ENCODE measurements at places on chromosomes 3 and 15.

DNA sequence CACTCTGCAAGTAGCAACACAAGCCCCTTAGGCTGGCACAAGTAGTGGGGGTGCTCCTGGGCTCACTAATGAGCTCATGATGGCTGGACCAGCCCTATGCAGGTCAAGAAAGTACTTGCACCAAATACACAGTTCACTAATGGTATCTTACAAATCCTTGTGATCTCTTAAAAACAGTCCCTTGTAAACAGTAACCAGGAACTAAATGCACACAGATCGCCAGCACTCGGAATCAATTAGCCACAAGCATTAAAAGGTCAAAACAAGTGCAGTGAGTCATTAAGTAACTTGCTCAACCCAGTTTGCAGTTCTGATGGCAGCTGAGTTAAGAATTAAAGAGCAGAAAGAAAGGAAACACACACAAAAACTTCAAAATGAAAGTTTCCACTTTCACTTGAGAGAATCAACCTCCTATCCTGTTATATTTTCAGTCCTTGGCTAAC, 43.2 kb downstream of the ARHGEF3 start:
- peak; percentile 51 for DNase-seq

GRCh38 chr3:57749542-57749941, 6.6 kb upstream of the SLMAP start:
- no peak for DNase-seq

GRCh38 chr3:63864008-63864964, 619 bp downstream of the ATXN7 start:
- DNase-seq: peak; percentile 81

GRCh38 chr3:12135029-12135657, 23.6 kb downstream of the TIMP4 start:
- DNase-seq: peak; percentile 44

DNA sequence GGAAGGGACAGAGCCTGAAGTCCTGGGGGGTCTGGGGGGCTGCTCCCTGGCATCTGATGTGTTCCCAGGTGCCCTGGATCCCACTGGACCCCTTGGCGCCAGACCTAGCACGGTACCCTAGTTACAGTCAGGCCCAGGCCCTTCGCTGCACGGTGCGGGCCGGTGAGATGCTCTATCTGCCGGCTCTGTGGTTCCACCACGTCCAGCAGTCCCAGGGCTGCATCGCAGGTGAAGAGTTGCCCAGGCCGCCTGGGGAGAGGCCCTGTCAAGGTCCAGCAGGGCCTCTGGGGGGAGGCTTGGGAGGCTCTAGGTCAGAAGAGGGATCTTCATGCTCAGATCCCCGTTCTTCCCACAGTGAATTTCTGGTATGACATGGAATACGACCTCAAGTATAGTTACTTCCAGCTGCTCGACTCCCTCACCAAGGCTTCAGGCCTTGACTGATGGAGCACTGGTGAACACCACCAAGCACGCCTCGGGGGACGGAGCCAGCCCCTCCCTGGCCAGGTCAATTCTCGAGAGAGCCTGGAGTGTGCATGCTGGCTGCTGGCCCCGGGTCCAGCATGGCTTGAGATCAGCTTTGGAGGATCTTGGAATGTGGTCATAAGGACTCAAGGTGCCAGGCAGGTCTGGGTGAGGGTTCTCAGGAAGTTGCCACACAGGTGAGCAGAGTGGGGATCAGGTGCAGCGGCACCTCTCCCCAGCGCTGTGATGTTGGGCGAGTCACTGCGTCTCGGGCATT, 1.8 kb upstream of the PLA2G4B start:
- no peak for DNase-seq

GRCh38 chr3:42730294-42730693, 27.7 kb upstream of the HHATL start:
- DNase-seq: no peak

DNA sequence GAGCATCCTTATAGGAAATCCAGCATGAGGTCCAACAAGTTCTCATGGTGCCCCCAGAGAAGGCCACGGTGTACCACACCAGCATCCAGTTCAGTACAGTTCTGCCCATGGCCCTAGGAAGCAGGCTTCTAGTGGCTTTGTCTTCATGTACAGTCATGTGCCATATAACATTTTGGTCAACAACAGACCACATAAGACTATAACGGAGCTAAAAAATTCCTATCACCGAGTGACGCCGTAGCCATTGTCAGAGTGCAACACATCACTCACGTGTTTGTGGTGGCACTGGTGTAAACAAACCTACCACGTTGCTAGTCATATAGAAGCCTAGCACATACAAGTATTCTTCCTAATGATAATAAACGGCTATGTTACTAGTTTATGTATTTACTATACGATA, 209.0 kb downstream of the ARRDC4 start:
- no peak for DNase-seq

DNA sequence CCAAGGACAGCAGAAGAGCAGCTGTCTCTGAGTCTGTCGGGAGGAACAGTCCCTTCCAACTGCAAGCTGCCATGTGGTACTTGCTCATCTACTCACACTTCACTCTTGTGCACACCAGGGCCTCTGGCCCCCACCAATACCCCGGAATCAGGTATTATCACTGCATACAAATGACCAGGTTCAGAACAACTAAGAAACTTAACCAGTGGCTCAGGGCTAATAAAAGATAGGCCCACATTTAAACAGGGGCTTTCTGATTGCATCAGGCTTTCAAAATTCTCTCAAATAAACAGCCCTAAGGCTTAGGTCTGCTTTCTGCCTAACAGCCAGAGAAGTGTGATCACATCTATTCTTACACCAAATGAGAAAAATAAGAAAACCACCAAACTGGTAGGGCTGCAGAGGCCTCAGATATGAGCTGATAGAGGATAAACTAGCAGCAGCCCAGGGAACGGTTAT, 20.7 kb downstream of the CCDC12 start:
- no peak for DNase-seq

DNA sequence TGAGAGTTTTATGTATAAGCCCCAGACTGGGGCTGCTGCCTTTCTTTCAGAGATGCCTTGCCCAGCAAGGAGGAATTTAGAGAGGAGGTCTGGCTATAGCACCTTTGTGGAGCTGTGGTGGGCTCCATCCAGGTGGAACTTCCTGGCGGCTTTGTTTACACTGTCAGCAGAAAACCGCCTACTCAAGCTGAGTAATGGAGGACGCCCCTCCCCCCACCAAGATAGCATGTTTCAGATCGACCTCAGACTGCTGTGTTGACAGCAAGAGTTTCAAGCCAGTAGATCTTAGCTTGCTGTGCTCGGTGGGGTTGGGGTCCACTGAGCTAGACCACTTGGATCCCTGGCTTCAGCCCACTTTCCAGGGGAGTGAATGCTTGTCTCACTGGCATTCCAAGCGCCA, 155.6 kb downstream of the STXBP5L start:
- no peak for DNase-seq

- no peak for DNase-seq
Measured at GRCh38 chr3:48662753-48663488, at the start of gene CELSR3. CELSR3 (minus strand) TSS chr3:48662886; CDS start chr3:48662634, 252 bp downstream.

DNA sequence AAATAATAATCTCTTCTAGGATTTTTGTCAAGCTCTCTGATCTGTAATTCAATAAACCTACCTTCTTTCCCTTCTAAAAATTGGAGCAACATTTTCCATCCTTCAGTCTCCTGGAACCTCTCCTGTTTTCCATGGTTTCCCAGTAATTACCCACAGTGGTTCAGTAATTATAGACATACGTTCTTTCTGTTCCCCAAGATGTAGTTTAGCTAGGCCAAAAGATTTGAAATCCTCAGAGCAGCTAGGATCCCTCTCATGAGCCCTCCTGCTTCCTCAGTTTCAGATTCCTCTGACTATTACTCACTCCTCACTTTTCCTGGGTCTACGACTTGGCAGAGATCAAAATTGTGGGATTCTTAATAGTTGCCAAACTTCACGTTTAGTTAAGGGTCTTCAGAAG, 76.9 kb upstream of the IGSF10 start:
- DNase-seq: no peak

- DNase-seq: no peak
Measured at GRCh38 chr3:165192610-165193192, 3.5 kb downstream of the SLITRK3 start.

DNA sequence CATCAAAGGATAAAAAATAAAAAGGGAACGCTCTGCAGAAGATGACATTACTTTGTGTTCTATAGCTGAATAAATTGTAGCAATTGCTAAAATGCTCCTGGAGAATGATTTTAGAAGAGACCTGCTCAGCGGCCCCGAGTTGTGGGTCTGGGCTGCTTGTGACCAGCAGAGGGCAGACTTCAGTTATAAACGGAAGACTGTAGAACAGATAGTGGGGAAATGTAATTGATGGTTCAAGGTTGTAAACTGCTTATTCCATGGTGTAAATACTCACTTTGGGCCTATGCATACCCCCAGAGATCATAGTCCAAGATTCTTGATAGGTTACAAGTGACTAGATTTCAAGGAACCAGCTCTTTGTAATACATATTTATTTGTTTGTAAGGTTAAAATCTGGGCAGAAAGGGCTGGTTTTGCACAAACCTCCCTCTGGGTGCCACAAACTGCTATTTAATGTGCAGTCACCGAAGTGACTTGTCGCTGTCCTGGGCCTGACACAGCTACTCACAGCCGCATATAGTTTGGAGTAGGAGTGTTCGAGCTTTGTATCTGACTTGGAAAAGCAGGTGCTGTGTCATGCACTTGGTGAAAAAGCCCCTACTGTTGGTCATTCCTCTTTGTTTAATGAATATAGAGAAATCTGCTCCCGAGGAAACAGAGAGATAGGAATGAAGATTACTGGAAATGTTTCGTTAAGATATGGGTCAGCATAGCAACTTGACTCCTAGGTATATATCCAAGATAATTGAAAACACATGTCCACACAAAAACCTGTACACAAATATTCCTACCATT, 34.7 kb upstream of the NDUFB4 start:
- peak; percentile 40 for DNase-seq

GRCh38 chr3:15339001-15339400, 6.6 kb upstream of the SH3BP5 start:
- DNase-seq: no peak

DNA sequence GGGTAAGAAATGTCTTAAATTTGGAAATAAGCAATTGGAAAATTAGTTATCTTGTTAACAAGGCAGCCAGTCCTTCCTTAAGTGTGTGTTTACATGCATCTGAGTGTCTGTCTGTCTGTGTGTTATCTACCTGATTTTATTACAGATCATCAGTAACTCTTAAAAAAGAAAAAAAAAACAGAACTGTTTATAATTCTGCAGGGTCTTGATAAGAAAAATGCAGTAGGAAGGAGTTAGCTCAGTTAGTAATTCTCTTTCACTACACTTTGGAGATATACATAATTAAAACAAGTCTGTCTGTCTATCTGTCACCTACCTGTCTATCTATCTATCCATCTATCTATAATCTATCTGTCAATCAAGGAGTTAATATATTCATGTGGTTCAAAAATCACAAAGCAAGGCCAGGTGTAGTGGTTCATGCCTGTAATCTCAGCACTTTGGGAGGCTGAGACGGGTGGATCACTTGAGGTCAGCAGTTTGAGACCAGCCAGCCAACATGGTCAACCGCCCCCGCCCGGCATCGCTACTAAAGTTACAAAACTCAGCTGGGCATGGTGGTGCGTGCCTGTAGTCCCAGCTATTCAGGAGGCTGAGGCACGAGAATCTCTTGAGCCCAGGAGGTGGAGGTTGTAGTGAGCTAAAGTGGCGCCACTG, 135.5 kb upstream of the SGO1 start:
- no peak for DNase-seq

DNA sequence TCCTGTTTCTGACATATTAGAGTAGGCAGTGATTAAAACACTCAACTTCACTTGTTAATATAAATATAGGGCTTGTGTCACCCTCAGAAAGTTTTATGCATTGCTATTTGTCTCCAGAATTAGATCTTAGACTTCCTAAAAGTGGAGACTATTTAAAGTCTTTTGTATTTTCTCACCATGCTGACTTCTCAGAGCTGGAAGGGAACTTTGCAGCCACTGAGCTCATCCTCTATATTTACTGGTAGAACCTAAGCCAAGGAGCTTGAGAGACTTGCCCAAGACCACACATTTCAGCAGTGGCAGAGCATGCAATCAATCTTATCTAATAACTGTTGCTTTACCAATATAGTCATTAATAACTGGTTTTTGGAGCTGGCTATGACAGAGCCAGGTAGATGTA, 53.2 kb downstream of the STAC start:
- no peak for DNase-seq

DNA sequence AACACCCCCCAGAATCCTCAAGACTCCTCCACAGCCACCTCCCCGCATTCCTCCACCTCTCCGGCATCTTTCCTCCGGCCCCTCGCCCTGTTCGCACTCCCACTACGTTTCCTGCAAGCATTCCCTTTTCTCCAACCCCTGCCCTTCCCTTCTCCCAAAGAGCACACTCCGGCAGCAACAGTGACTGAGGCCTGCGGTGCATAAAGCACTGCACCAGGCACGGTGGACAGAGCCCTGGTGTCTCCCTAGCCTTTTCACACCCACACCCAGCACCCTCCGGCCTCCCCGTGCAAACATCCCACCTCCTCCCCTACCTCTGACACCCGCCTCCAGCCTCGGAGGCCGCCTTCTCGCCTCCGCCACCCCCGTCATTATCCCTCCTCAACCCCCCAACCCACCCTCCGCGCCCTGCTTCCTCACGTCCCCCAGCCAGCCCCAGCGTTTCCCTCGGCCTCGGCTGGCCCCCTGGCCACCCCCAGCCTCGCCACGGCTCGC, 577 bp downstream of the ZNF148 start:
- peak; percentile 79 for DNase-seq

DNA sequence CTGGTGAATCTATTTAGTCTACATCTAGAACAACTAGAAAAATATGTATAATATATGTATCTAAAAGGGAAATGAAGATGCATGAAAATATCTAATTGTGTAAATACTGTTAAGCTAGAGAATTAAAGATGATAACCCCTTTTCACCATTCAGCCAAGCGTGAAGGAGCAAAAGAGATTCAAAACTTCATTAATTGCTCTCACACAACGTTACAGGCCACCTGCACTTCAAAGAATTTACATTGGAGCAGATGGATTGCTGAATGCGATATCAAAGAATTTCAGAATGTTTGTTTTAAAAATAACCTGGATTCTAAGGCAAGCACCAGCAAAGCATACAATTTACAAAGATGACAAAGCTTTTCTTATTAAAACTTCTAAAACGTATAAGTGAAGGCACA, 243.2 kb downstream of the ROBO2 start:
- no peak for DNase-seq

GRCh38 chr3:197820550-197821335, 29.7 kb downstream of the LRCH3 start:
- no peak for DNase-seq

DNA sequence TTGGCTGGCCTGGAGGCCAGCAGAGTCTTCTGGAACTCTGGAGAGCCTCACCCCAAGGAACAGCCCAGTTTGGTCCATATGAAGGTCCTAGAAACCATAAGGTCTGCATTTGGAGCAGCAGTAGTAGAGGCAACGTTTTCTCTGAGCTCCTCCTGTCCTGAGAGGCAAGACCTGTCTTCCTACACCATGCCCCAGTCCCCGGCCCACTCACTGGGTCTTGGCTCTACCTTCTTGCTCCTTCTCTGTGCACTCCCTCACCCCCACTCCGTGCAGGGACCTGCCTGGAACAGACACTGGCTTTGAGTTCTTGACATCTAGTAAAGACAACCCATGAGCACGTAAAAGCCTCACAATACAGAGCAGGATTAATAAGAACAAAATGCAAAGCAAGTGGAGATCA, 76.6 kb downstream of the CHRD start:
- DNase-seq: no peak
